ENCODE measurements at places on chromosomes 13 and 19.

DNA sequence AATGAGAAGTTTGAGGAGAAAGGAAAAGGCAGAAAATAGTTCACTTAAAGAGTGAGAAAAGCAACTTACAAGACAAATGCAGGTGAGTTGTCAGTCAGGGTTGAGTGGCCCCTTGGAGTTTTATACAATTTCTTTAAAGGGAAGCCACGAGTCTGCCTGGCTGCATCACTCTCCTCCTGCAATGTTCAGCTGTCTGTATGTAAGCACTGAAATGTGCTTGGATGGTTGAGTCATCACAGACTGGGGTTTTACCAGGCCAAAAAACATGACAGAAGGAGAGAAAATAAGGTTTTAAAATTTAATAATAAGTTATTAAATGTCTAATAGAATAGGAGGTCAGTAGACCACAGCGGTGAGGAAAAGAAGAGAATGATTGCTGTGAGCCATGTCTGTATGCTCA lies 51.0 kb upstream of the FGF14 start:
- no peak for DNase-seq

- no peak for DNase-seq
Observed at GRCh38 chr13:105518086-105518485, 1017.4 kb downstream of the EFNB2 start.

GRCh38 chr19:18782559-18783225 lies 8.4 kb downstream of the COMP start:
- DNase-seq: no peak

DNA sequence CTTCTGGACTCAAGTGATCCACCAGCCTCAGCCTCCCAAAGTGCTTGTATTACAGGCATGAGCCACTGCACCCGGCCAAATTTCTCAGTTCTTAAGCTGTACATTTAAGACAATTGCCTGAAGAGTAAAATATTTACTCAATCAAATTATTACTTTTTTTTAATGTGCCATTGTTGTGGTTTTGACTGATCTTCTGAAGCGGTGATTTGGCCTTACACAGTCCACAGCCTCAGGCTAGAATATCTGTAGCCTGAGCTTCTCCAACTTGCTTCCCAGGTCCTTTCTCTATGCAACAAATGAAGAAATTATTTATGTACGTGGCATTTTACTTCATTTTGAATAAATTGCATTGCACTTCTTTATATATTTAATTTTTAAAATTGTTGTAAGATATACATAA lies 281.3 kb downstream of the KLF5 start:
- DNase-seq: no peak

DNA sequence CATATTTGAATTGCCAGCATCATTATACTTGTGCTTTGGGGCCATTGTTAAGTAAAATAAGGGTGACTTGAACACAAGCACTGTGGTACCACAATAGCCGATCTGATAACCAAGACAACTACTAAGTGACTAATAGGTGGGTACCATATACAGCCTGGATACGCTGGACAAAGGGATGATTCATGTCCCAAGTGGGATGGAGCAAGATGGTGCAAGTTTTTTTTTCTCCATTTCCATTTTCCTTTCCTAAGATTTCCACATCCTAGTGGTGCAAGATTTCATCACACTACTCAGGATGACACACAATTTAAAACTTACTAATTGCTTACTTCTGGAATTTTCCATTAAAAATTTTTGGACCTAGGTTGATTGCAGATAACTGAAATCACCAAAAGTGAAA lies 15.1 kb downstream of the BRCA2 start:
- no peak for DNase-seq

- DNase-seq: no peak
Observed at GRCh38 chr13:99417201-99418102, 83.8 kb upstream of the TM9SF2 start.

GRCh38 chr19:51926784-51927741 lies at the start of gene ZNF613:
Gene ZNF613, plus strand, starts transcription at chr19:51927472. Its CDS starts 8,749 bp downstream, at chr19:51936221.
- DNase-seq: peak; percentile 70

- DNase-seq: no peak
Observed at GRCh38 chr19:5615756-5616327, 6.7 kb downstream of the SAFB2 start.

GRCh38 chr13:98483601-98484288 lies 93.2 kb downstream of the STK24 start:
- DNase-seq: no peak

- peak; percentile 73 for DNase-seq
Observed at GRCh38 chr13:69296130-69296529, 811.5 kb upstream of the ATXN8OS start.

DNA sequence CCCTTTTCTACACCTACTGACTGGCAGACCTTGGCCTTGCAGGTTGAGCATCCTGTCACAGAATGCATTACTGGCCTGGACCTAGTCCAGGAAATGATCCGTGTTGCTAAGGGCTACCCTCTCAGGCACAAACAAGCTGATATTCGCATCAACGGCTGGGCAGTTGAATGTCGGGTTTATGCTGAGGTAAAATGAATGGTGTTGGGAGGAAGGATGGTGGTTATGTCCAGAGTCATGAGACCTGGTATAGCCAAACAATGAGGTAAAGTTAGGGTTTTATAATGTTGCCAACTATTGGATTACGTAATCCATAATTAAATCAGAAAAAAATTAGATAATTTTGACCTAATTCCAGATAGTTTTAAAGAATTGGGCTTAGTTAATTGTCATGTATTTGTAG lies 212.5 kb downstream of the PCCA start:
- no peak for DNase-seq

DNA sequence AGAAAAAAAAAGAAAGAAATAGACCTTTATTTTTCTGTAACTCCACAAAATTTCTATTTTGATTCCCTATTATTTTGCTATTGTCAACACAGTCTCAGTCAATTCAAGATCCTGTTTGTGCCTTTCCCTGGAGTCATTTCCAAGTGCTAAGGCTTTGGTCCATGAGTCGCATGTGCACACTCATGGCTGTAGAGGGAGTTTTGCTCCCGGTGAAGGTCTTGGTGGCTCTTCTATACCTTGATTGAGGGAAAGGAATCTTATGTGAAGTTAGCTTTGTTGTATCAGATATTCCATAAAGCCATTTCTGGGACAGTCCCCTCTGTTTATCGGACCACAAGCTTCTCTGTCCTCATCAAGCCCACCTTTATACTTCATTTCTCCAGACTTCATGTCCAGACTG lies 58.7 kb upstream of the ALOX5AP start:
- DNase-seq: no peak

DNA sequence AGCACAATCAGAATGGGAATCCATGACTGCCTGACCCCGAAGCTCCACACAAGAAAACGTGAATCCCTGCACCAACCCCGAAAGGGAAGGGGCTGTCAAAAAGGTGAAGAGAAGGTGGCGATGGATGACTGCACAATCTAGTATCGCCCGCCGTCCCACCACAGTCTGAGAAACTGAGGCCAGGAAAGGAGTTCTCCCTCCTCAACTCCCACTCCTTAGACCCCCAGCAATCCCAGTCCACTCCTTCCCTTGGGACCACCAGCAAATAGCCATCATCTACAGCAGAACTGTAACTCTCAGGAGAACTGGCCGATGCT lies 451 bp downstream of the NOSIP start:
- DNase-seq: no peak

DNA sequence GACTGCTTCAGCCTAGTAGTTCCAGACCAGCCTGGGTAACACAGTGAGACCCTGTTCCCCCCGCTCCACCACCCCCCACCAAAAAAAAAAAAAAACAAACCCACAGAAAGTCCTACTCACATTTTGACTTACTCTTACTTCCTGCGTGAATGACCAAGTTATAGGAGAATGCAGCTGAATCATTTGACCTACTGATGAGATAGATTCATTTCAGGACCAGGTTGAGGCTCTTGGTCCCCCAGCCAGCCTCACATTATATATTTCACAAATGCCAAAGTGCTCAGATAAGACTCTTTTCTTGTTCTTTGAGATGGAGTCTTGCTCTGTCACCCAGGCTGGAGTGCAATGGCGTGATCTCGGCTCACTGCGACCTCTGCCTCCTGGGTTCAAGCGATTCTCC lies 70.2 kb downstream of the KLF5 start:
- DNase-seq: no peak

GRCh38 chr13:91693466-91693865 lies 295.0 kb downstream of the GPC5 start:
- no peak for DNase-seq

- DNase-seq: no peak
Observed at GRCh38 chr19:46202872-46203860, 26.4 kb upstream of the IGFL1 start.

DNA sequence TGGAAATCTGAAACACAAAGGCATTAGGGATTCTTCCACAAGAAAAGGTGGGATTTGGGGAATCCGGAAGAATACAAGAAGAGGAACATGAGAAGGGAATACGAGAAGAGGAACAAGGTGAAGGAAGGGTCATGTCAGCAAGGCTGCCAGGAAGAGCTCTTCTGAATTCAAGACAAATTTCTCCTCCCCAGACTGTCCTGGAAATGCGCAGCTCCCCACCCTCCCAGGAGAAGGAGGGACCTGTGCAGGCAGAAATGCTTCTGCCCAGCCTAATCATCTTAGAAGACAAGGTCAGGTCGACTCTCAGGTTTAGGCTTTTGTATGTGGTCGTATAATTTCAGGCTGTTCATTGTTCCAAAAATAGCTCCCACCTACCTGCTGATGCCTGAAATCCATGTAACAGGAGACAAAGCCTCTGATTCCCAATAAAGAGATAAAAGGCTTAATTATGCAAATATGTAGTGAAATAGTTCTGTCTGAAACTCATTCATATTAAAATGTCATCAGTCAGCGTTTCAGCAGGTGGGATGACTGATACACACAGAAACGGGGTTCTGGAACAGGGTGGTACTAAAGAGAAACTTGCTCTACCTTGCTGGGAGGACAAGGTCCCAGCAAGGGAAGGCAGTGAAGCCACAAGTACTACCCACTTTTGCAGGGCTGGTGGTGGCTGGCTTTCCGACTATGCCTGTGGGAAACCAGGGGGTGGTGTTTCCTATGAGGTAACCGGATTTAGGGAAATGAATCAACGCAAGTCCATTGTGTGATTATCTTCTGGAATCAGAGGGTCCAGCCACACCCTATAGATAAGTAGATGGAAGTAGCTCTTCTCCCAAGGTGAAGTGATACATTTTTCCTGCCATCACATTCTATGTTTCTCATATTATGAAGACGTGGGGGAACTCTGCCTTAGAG lies 76.1 kb downstream of the KL start:
- DNase-seq: no peak

DNA sequence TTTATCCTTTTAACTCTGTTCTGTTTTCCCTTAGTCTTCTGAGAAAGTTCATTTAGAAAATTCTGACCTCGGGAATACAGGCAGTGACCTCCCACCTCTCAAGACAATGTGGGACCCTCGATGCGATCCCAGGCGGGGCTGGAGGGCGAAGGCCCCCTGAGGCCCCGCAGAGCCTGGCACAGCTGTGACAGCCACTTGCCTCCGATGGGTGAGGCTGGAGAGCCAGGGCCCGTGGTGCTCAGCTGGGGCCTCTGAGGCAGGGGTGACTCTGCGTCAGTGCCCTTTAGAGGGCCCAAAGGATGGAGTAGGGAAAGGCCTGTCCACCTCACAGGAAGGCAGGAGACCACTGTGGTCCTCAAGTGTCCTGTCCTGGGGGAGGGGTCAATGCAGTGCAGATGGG lies 10.3 kb downstream of the GJA3 start:
- DNase-seq: no peak

GRCh38 chr19:45954156-45954555 lies 19.5 kb downstream of the NOVA2 start:
- DNase-seq: no peak

DNA sequence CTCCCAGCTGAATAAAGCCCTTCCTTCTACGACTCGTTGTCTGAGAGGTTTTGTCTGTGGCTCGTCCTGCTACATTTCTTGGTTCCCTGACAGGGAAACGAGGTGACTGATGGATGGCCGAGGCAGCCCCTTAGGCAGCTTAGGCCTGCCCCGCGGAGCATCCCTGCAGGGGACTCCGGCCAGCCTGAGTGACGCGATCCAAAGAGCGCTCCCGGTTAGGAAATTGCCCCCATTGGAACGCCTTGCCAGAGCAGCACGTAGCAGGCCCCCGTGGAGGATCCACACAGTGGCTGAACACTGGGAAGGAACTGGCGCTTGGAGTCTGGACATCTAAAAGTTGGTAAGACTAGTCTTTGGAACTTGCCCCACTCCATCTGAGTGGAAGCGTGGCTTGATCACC lies 296.8 kb upstream of the SGCG start:
- no peak for DNase-seq

GRCh38 chr19:1621021-1621420 lies 15.8 kb upstream of the UQCR11 start:
- DNase-seq: no peak

DNA sequence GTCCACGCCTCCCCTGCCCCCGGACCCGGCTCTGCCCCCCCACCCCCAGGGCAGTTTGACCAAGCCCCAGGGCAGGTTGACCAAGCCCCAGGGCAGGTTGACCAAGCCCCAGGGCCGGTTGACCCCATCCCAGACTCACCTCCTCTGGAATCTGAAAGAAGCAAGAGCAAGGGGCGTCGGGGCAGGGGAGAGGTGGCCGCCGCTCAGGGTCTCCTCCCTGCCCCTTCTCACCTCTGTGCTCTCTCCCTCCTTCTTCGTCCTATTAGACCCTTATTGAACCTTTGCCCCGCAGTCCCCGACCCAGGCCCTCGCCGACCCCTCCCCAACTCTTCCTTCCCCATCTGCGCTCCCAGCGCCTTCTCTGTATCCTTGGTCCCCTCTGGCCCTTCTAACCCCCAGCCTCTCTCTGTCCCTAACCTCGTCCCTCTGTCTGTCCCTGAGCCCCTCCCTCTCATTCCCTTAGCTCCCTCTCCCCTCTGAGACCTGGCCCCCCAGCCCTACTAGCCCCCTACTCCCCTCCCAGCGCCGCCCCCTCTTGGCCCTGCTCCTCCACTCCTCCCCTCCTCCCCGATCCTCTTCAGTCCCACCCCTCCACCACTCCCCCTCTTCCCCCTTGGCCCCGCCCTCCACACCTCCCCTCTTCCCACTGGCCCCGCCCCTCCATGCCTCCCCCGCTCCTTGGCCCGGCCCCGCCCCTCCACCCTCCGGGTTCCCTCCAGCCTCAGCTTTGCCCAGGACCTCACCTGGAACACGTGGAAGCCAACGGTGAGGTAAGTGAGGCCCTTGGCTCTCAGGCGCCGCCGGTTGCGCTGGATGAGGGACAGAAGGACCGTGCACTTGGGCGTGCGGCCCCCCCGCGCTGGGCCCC lies 7.6 kb downstream of the CAPN12 start:
- DNase-seq: peak; percentile 56

GRCh38 chr19:38799104-38799503 lies 10.1 kb downstream of the LGALS7B start:
- no peak for DNase-seq

DNA sequence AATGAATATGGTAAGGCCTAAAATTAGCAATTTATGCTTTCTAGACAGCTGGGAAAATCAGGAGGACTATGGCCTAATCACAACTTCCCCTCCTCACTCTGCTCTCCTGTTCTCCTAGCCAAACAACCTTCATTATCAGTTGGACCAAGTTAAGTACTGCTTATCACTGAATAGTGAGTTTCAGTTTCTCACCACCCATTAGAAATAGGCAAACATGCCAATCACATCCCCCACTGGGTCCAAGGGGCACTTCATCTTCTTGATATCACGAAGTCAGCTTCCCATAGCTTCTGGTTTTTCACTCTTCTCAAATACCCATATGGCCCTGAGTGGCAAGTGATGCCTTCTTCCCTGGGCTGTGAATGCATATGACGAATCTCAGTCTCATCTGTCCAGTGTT lies 689.6 kb downstream of the SLITRK5 start:
- no peak for DNase-seq

GRCh38 chr19:35549174-35549788 lies 3.9 kb downstream of the TMEM147 start:
- DNase-seq: peak; percentile 79
